ENCODE measurements at places on chromosomes 16 and 17.

- no peak for DNase-seq
These were observed 7.8 kb downstream of the RARA start for GRCh38 chr17:40316571-40317344.

DNA sequence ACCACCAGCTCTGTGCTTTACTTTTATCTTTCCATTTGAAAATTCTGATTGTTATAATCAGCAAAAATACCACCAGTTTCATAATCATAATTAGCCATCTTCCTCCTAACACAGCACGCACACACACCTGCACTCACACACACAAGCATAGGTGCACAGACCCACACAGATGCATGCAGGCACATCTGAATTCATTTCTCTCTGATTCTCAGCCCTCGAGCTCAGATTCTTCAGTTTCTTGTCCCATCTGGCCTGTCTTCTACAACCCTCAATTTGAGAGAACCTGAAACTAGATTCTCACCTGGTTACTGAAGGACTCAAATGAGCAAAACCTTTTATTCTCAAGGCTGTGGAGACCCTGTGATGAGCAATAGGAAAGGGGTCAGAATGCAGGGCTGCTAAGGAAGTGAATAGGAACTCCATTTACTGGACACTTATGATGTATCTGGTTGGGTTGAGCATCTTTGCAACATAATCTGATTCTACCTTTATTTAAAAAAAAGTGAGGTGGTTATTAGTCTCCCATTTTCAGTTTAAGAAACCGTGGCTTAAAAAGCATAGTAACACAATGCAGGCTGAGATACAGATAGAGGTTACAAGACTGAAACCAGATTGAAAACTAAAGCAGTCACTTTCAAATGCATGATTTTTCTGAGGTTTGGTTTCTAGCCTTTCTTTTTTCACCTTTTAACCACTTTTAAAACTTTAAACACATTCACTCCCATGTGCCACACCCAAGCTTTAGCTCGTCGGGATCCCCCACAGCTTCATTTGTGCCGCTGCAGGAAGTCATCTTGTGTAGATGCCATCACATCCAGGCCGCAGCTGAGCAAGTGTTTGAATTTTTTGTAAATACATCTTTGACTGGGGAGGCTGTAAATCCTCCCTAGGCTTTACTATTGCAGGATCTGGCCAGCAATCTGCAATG, 9.4 kb downstream of the KRT33A start:
- DNase-seq, result no peak

- DNase-seq, result no peak
These were observed 128.6 kb downstream of the TANC2 start for GRCh38 chr17:63094631-63095030.

DNA sequence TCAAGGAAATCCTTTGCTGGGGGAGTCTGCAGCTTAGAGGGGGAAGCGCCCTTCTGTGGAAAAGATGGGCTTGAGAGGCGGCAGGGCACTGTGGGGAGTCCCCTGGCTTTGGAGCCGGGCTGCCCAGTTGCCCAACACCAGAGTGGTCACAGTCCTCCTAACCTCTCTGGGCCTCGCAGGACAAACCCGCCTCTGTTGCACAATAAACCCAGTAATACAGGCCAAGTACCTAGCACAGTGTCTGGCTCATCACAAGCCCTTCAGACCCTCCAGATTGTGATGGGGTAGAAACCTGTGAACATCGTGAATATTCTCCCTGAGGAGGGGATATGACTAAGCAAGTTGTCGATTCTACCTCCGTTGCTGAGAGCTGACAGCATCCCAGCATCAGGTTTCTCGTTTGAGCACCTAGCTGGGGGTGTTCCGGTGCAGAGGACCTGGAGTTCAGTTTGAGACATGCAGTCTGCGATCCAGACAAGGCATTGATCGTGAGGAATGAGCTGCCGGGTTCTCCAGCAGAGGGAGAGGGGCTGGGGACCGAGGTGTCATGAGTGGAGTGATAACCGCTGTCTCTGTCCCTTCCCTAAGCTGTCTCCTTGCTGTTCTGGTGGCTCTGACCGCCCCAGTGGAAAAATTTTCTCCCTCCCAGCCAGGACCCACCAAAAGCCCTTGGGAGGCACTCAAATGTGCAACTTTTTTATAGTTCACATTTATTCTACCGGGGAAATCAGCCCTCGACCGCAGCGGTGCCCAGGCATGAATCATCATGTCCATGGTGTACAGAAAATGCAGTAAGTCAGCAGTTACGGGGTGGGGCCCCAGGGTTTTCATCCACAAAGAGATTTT, 161.9 kb downstream of the WSCD1 start:
- no peak for DNase-seq

- DNase-seq, result no peak
These were observed 432.9 kb upstream of the DYNLRB2 start for GRCh38 chr16:80107900-80108299.

- DNase-seq, result no peak
These were observed 2.8 kb downstream of the USH1G start for GRCh38 chr17:74920306-74920620.

- no peak for DNase-seq
These were observed 46.7 kb upstream of the PVALEF start for GRCh38 chr17:81118308-81119221.

DNA sequence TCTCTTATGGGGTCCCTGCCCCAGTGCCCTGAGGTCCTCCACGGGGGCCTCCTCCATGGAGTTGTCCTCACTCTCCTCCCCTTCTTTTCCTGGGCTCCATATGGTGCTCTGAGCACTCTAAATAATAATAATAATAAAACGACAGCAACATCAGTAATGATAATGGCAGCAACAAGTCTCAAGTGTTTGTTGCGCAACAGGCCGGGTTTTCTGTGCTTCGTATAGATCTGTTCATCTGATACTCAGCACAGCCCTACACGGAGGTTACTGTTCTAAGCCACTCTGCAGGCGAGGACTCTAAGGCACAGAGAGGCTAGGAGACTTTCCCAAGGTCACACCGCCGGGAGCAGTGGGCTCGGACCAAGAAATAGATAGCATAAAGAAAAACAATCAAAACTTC, 13.7 kb downstream of the CIBAR2 start:
- DNase-seq, result no peak
